ENCODE measurements at places on chromosomes 4 and X.

DNA sequence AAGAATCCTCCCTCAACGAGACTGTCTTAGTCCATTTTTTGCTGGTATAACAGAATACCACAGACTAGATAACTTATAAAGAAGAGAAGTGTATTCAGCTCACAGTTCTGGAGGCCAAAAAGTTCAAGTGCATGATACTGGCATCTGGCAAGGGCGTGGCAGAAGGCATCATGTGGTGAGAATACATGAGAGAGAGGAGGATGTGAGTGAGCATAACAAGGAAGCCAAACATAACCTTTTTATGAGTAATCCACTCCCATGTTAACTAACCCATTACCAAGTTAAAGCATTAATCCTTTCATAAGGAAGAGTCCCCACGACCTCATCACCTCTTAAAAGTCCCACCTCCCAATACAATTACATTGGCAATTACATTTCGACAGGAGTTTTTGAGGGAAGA lies 504.6 kb downstream of the IQCM start:
- no peak for DNase-seq

DNA sequence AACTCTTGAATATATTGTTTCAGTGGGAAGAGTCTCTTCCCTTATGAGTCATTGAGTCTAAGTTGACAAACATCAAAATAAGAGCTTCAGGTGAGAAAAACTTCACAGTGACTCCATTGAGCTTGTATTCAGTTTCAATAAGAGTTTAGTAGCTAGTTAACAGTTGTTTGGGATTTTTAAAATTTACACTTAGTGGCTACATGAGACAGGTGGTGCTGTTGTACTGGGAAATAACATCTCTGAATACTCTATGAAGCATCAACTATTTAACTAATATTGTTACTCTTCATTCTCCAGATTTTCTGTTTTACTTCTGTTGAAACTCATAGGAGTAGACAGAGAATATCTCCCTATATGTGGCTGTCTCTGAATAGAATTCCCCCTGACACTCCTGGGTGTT lies 1609.1 kb downstream of the C4orf33 start:
- DNase-seq, result no peak

- DNase-seq, result no peak
Observed at GRCh38 chr4:41050880-41051775, 163.2 kb downstream of the APBB2 start.

GRCh38 chr4:134463771-134464170 lies 262.2 kb upstream of the PABPC4L start:
- no peak for DNase-seq

- DNase-seq, result no peak
Observed at GRCh38 chr4:41949531-41949930, 14.3 kb downstream of the TMEM33 start.

DNA sequence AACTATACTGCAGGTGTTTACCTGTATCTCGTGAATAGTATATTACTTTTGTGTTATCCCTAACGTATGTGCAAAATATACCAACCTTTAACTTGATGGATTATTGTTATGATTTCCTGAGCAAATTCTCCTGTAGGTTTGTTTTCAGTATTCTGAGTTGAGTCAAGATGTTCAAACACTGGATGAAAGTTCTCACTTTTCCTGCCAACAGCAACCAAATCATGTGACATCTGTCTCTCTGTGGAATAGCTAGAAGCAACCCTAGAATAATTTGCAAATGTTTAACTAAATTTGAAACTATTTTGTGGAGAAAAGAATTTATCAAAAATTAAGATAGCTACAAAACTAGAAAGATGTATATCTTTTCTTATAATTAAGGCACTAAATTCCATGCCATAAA lies 35.6 kb downstream of the BCLAF3 start:
- no peak for DNase-seq

Measured in smooth muscle cell of the brain vasculature (primary cell).